Activated naive CD4-positive, alpha-beta T cell treated with anti-CD3 and anti-CD28 coated beads, Interleukin-2, amount 50 U/mL, for 16 hours (primary cell): ENCODE measurements at places on chromosomes 4 and X.

DNA sequence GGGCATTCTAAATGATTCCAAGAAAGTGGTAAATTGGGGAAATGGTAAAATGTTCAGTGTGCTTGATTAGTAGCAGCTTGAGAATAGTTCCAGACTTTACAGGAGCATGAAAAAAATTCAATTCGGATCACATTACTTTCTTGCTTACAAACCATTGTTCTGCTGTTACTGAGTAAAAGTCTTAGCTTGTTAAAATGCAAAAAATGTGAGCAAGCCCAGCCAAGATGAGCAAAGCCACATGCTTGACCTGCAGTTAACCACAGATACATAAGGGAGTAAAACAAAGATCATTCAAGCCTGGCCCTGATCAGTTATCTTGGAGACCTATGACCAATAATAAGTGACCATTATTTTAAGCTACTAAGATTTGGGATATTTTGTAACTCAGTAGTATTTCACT, 562.9 kb upstream of the MAGEB2 start:
- no peak for DNase-seq

DNA sequence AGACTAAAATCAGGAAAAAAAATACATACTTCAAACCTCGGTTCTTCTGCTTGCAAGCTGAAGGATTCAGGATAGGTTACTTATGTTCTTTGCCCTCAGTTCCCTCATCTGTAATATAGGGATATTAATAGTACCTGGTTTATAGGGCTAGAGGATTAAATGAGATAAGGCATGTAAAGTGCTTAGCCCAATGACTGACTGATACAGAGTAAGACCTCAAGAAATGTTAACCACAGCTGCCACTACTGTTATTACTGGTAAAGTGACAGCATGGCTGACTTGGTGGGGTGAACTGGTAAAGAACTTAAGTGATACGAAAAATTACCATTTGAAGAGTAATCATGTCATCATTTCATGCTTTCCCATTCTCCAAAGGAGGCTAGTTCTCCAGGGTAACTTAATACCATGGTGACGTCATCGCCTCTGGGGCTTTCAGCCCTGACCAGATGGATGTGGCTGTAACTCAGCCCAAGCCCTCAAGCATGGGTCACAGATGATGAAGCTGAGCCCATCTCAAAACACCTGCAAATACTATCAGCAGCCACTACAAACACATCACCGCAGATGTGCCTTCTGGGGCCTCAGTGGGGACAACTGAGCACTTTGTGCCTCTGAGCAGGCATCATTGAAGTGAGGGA, 44.5 kb upstream of the SCML1 start:
- no peak for DNase-seq

GRCh38 chr4:47668810-47669408, 169.0 kb downstream of the CORIN start:
- DNase-seq: no peak

- DNase-seq: no peak
Measured at GRCh38 chr4:183797011-183797444, 108.1 kb upstream of the STOX2 start.

DNA sequence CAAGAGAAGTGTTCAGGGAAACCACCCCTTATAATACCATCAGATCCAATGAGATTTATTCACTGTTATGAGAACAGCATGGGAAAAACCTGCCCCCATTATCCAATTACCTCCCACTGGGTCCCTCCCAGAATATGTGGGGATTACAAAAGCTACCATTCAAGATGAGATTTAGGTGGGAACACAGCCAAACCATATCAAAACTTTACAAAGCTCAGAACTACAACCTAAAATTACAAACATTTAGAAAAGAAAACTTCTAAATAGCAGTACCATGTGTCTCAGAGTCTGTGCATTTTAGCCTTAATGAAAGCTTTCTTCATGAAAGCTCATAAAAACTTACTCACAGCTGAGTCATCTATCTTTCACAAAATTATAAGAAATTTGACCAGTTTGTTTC, 1442.8 kb upstream of the PCDH7 start:
- no peak for DNase-seq
